ENCODE measurements at places on chromosomes 11 and 22. TPM values are rescaled to one million over a fixed set of nuclear protein-coding genes. Genes with fewer than 3 reads are reported as not detected.

GRCh38 chr11:13140028-13140870 lies 131.1 kb downstream of the RASSF10 start:
- no peak overlapping the region for H3K4me3 ChIP-seq
- no peaks in the 10 kb centered on the region for H3K27me3 ChIP-seq
- H3K36me3 ChIP-seq: no peaks in the 10 kb centered on the region
- DNase-seq: no peak

TREH gene
- under 0.01 TPM for total RNA-seq

DNA sequence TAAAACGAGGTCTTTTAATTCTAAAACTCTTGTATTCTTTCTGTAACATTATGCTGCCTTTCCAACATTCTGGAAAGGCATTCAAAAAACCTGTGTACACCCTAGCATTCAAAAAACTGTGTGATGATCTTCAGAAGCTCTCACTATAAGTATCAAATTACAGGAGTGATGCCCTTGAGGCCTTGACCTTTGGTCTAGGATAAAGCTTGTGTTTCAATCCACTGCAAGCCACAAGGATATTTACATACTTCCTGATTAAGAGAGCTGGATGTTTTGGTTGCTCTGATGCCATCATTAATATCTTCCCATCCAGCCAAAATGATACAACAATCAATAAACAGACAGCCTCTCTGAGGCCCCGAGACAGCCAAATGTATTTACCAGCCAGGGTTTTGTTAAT lies 11.9 kb downstream of the CLPB start:
- H3K27me3 ChIP-seq: no peaks in the 10 kb centered on the region
- H3K36me3 ChIP-seq: peaks cover 5% of the 10 kb centered on the region
- no peak overlapping the region for H3K4me3 ChIP-seq
- no peak overlapping the region for H3K27ac ChIP-seq
- DNase-seq: no peak

GRCh38 chr11:59151761-59152160 lies 9.1 kb downstream of the FAM111A start:
- H3K27me3 ChIP-seq: no peaks in the 10 kb centered on the region
- no peak for DNase-seq
- peaks cover 20% of the 10 kb centered on the region for H3K36me3 ChIP-seq
- H3K4me1 ChIP-seq: no peaks in the 10 kb centered on the region
- no peak overlapping the region for H3K4me3 ChIP-seq
- H3K27ac ChIP-seq: no peak overlapping the region

GRCh38 chr11:3810951-3811350 lies 2.6 kb downstream of the PGAP2 start:
- H3K4me1 ChIP-seq: peaks cover 11% of the 10 kb centered on the region
- no peak overlapping the region for H3K27ac ChIP-seq
- no peaks in the 10 kb centered on the region for H3K27me3 ChIP-seq
- no peak overlapping the region for H3K4me3 ChIP-seq
- no peak for DNase-seq

OR8G5 gene
- not detected for total RNA-seq

THY1 gene
- 161 TPM for total RNA-seq

Measured in muscle of leg (tissue), 16 donors.